SK-N-SH treated with all-trans-retinoic acid at 6 μM for 48 hours (cell line): ENCODE measurements at places on chromosomes 3 and 15.

GRCh38 chr15:75727031-75727531, 14.4 kb upstream of the CSPG4 start:
- ATAC-seq, result no peak

- ATAC-seq, result no peak
Observed at GRCh38 chr15:38496151-38496550, 42.2 kb downstream of the FAM98B start.

GRCh38 chr15:101391981-101392640, 97.1 kb upstream of the SNRPA1 start:
- ATAC-seq, result no peak

- ATAC-seq, result no peak
Observed at GRCh38 chr3:175940881-175941280, 1081.7 kb downstream of the NAALADL2 start.

DNA sequence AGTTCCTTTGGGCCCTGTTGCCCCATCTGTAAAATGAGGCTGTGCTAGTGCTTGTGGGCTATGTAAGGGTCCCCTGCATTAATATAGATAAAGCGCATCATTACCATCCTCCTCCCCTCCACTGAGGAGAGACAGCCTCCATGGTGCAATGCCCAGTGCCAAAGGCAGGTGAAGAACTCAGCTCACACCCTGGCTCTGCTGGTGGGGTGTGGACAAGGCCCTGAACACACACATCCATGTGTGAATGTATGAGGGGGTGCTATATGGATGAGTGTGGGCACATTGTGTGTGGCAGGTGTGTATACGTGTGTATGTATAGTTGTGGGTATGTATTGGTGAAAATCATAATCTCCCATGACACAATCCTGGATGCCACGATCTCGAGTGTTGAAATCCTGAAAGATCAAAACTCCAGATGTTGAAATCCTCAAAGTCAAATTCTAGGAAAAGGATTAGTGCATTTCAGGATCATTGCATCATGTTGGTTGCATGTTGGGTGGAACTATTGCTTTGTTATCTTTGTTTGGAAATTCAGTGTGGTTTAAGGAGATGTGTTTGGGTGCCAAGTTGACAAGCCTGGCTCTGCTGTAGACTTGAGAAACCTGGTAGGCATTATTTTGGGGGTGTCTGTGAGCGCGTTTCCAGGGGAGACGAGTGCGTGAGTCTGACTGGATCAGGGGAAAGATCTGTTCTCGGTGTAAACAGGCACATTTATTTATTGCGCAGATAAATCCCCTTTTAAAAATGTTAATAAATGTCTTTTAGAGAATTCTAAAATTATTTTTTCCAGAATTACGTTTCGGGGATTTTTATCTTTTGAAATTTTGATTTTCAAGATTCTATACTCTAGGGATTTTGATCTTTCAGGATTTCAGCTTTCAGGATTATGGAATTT, 42.0 kb upstream of the SEC61A1 start:
- no peak for ATAC-seq
